ENCODE measurements at places on chromosomes 4 and X. TPM values are rescaled to one million over a fixed set of nuclear protein-coding genes. Genes with fewer than 3 reads are reported as not detected.

PCDH10 gene
- polyA plus RNA-seq, result not detected

INTU gene
- 0.37 TPM for polyA plus RNA-seq

KLHL34 gene
- polyA plus RNA-seq, result 1.7 TPM

POLN gene
- 1.8 TPM for polyA plus RNA-seq

NLGN4X gene
- 0.31 TPM for polyA plus RNA-seq

ADGRG4 gene
- polyA plus RNA-seq, result not detected

PLAC8 gene
- 424 TPM for polyA plus RNA-seq

CLTRN gene
- not detected for polyA plus RNA-seq

UCP1 gene
- not detected for polyA plus RNA-seq

SSX4 gene
- not detected for polyA plus RNA-seq

RPA4 gene
- polyA plus RNA-seq, result not detected

SLITRK4 gene
- not detected for polyA plus RNA-seq

HDX gene
- 0.38 TPM for polyA plus RNA-seq

LRIT3 gene
- not detected for polyA plus RNA-seq

GALNTL6 gene
- not detected for polyA plus RNA-seq

PRSS12 gene
- 0.03 TPM for polyA plus RNA-seq

CMC4 gene
- 25.3 TPM for polyA plus RNA-seq

USP17L30 gene
- polyA plus RNA-seq, result not detected

SULT1B1 gene
- polyA plus RNA-seq, result 4.2 TPM

VSIG4 gene
- polyA plus RNA-seq, result not detected

AKAP14 gene
- not detected for polyA plus RNA-seq

CSAG2 gene
- not detected for polyA plus RNA-seq

NPY1R gene
- not detected for polyA plus RNA-seq

LIMCH1 gene
- polyA plus RNA-seq, result not detected

SGCB gene
- polyA plus RNA-seq, result 5.1 TPM

SPACA5 gene
- not detected for polyA plus RNA-seq

NUP54 gene
- 37.8 TPM for polyA plus RNA-seq

PAGE1 gene
- not detected for polyA plus RNA-seq

FAT4 gene
- polyA plus RNA-seq, result not detected

PROM1 gene
- polyA plus RNA-seq, result not detected

CT45A2 gene
- polyA plus RNA-seq, result not detected

CSN1S1 gene
- polyA plus RNA-seq, result not detected

NWD2 gene
- polyA plus RNA-seq, result not detected

TKTL2 gene
- not detected for polyA plus RNA-seq

BMX gene
- polyA plus RNA-seq, result not detected

SLC4A4 gene
- 0.12 TPM for polyA plus RNA-seq

SNX12 gene
- polyA plus RNA-seq, result 4.2 TPM

CWH43 gene
- polyA plus RNA-seq, result not detected

PPARGC1A gene
- polyA plus RNA-seq, result not detected

DMRTC1 gene
- polyA plus RNA-seq, result 0.32 TPM

ZNF630 gene
- polyA plus RNA-seq, result 1.3 TPM

COX7B2 gene
- polyA plus RNA-seq, result not detected

Measured in CD4-positive, alpha-beta memory T cell (primary cell).